ENCODE measurements at places on chromosomes 7 and 10.

DNA sequence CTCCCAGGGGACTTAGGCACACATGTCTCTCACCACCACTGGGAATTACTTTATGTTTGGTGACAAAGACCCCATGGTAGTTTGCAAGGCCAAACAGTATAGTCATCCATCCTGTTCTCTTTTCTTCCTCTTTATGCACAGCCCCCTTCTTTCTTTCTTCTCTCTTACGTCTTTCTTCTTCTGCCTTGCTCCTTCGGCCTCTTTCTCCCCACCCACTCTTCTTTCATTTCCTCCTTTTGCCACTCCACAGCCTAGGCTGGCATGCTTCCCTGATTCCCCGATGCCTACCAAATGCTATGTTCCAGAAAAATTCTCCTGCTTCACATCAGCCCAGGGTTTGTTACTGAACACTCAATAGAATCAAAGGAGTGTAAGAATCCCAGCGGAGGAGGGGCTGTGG, 62.4 kb upstream of the MKLN1 start:
- DNase-seq, result no peak

- no peak for DNase-seq
Measured at GRCh38 chr7:140237390-140237789, 60.6 kb upstream of the KDM7A start.

- DNase-seq, result no peak
Measured at GRCh38 chr10:30170814-30171213, 111.4 kb upstream of the JCAD start.

- no peak for DNase-seq
Measured at GRCh38 chr10:3622427-3622826, 162.6 kb downstream of the KLF6 start.

GRCh38 chr7:68601826-68602225, 996.4 kb upstream of the AUTS2 start:
- DNase-seq, result no peak

- DNase-seq, result no peak
Measured at GRCh38 chr7:46015107-46015868, 94.2 kb upstream of the IGFBP3 start.

GRCh38 chr7:92968502-92968901, 132.1 kb upstream of the CDK6 start:
- no peak for DNase-seq

DNA sequence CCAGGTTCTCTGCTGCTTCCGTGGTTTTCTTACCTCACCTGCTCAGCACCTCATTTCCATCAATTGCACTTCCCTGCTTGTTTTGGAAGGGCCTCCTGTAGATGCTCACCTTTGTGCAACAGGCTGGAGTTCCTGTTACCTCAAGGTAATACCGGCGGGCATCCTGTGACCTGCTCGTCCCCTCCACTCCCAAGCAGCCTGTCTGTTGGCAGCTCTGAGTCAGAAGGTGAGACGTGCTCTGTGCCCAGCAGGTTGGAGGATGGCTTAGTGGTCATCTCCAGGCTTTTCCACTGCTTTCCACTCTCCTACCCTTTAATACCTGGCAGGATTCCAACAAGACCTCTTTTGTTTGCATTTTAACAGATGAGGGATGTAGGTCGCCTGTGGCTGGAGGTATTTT, 86.0 kb downstream of the CAMK1D start:
- DNase-seq, result no peak

DNA sequence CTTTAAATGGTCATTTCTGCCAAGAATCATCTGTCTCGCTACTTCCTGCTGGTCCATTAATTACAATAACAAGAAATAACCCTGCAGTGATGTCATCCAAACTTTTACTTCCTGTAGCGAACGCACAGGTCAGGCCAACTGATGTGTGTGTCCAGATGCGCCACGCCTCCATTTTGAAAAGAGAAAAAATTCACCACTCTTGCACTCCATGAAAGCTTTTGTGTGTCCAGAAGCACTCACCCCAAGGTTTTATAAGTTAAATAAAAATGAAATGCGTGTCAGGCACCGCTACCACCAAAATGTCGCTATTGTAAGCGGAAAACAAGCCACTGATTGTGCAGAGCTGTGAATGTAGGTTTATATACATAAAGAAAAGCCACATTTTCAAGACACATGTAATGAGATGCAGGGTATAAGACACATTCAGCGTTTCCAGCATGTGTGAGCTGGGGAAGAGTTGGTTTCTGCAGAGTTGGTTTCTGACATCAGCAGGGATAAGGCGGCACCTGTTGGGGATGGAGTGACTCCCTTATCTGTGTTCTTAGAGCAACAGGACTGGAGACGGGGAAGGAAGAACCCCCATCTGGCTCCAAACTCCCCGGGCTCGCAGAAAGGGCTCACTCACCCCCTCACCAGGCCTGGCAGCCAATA, 83.3 kb downstream of the CTBP2 start:
- no peak for DNase-seq

DNA sequence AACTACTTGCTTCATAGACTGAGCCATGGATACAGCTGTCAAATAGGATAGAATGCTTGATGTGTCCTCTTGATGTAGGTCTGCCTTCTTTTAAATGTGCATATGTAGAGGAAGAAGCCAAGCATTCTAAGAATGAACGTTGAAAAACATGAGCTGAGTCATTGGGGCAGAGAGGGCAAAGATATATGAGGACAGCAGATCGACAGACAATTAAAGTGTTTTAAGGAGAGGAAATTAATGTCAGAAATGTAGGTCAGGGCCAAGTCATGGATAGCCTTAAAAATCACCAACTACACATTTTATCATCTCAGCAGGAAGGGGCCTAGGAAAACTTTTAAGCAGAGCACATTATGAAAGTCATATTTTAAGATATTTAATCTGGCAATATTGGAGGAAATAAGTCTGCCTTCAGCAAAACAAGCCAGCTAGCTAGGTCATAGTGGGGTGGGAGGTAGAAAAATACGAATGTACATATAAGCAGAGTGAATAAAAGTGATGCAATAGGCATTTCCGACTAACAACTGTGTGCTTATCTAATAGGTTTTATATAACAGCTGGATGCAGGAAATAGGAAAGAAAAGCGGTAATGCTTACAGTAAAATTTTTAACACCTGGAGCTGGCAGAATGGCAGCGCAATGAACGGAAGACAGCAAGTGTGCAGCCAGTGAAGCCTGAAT, 638.3 kb upstream of the TPK1 start:
- DNase-seq, result no peak

DNA sequence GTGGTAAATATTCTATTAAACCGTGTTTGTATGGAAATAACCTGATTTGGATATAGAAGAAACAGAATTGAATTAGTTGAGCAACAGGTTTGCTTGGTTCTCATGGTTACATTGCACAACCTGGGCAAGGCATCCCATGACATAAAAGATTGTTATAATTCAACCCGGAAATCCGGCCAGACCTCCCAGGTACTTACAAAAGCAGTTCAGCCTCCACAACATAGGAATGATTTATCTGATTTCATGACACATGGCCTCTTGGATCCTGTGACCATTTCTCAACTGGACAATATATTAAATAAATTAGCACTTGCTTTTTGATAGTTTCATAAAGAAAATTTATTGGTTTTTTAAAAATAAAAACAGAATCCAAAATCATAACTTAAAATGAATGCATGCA, 55.1 kb upstream of the PTPN12 start:
- no peak for DNase-seq

- DNase-seq, result no peak
Measured at GRCh38 chr7:101114492-101114891, 12.4 kb upstream of the SERPINE1 start.

DNA sequence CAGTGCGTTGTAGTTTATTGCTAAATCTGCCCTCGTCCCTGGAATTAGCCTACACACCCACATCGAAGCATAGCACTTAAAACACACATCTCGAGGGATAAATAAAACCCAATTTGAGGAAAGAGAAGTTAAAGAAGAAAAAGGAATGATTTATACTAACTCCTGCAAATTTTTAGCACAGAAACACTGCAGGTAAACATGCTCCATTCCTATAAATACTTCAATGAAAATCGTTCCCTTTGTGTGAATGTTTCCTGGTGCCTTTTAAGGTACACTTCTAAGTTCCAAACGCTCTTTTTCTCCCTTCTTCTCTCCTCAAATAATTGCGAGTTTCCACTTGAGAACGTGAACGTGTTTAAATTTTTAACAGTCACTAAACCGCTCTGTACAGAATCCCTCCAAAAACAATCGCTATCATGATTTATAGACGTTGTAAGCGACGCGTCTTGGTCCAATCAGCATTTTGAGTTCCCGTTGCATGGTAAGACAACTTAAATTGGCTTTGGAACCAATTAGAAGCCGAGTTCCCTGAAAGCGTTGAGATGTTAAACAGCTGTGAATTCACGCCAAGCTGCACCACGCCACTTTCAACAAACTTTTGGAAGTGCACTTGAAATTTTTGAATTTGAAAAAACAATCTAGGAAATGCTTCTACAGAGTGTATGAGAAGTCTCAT, 12.5 kb upstream of the EBLN1 start:
- no peak for DNase-seq

DNA sequence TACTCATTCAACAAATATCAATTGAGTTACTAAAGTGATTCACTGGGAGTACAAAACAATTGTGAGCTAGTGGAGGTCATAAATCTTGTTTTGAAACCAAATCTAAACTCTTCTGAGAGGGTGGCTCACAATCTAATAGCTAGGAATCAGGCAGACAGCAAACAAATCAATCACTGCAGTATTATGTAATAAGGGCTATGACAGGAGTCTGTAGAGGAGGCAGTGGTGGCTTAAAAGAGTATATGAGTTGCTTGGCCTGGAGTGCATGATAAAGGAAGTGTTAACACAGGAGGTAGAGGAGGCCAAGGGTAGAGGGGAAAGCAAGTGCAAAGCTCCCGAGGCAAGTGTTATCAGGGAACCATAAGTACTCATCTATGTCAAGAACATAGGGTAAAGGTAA, 16.5 kb downstream of the MYPN start:
- no peak for DNase-seq

Data from stimulated activated CD4-positive, alpha-beta T cell treated with anti-CD3 and anti-CD28 coated beads, Interleukin-1b, Interleukin-23, amount 100 ng/mL, for 1 hour (primary cell).